Mesothelial cell of epicardium (in vitro differentiated cells): ENCODE measurements at places on chromosomes 4 and X. TPM values are rescaled to one million over a fixed set of nuclear protein-coding genes. Genes with fewer than 3 reads are reported as not detected.

Gene CFAP99
- 0.11 TPM in 1 of 3 replicates, not detected in the others for total RNA-seq

Gene KLHL5
- total RNA-seq = 27.9 to 34.7 TPM (median 30.5 TPM) in 3 replicates

Gene MGARP
- 0.34 to 0.76 TPM (median 0.69 TPM) in 3 replicates for total RNA-seq

Gene CXorf49
- not detected in 3 replicates for total RNA-seq

Gene RNF150
- 38.5 to 40.7 TPM (median 40.1 TPM) in 3 replicates for total RNA-seq

Gene KIT
- total RNA-seq = 7.4 to 10.6 TPM (median 8.0 TPM) in 3 replicates

Gene RTL3
- not detected in 3 replicates for total RNA-seq

Gene FAM184B
- 0.04 TPM in 2 of 3 replicates, not detected in the other for total RNA-seq

Gene TCEAL2
- total RNA-seq = 0.80 to 1.4 TPM (median 1.4 TPM) in 3 replicates

Gene EMD
- 71.4 to 76.3 TPM (median 71.9 TPM) in 3 replicates for total RNA-seq

Gene HPRT1
- 17.8 to 21.8 TPM (median 18.3 TPM) in 3 replicates for total RNA-seq

Gene CFAP299
- 0.22 TPM in 1 of 3 replicates, not detected in the others for total RNA-seq

Gene GJB1
- total RNA-seq = 0.11 TPM in 1 of 3 replicates, not detected in the others

Gene GABRG1
- 0.18 to 0.22 TPM (median 0.20 TPM) in 3 replicates for total RNA-seq

Gene TCEAL6
- not detected in 3 replicates for total RNA-seq

Gene PRR32
- not detected in 3 replicates for total RNA-seq

Gene DUX4
- total RNA-seq = not detected in 3 replicates

Gene TRPC5OS
- 0.09 TPM in 1 of 3 replicates, not detected in the others for total RNA-seq
